ENCODE measurements at places on chromosomes 3 and 15.
A peak's percentile ranks its signal among the peaks of the same experiment; 100 is the strongest.

- DNase-seq, result no peak
Observed at GRCh38 chr3:46948830-46949671, 27.5 kb downstream of the CCDC12 start.

- DNase-seq, result no peak
Observed at GRCh38 chr3:49422379-49423248, at the start of gene AMT. TSS of gene AMT (minus strand) at chr3:49422473. CDS start at chr3:49422450, 23 bp downstream.

- no peak for DNase-seq
Observed at GRCh38 chr15:42688301-42688700, 48.6 kb downstream of the CDAN1 start.

DNA sequence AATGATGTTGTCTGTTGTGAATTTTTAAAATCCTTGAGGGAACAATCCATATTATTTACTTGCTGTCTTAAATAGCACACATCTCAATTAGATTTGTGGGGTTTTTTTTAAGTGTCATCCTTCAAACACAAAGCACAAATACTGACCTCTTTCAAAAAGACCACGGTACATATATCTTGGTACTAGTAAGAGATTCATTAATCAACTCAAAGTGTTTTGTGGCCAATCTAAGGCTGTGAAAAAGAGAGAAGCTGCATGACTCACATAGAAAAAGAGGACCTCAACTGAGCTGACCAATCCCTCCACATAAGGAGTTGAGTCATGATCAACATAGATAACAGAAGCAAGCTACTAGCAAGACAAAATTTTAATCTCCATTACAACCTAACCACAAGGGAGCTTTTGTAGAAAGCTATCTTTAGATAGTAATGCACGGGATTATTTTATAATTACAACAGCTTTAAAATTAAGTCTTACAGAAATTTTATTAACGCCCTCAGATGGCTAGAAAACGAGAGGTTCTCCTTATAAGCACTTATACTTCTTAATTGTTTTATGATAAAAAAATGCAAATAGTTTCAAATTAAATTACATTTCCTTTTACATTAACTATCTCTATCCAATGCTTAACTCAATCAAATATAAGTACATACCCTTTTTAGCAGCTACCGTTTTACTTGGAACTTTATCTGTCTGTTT is 60.5 kb downstream of the TOP2B start:
- DNase-seq, result no peak

DNA sequence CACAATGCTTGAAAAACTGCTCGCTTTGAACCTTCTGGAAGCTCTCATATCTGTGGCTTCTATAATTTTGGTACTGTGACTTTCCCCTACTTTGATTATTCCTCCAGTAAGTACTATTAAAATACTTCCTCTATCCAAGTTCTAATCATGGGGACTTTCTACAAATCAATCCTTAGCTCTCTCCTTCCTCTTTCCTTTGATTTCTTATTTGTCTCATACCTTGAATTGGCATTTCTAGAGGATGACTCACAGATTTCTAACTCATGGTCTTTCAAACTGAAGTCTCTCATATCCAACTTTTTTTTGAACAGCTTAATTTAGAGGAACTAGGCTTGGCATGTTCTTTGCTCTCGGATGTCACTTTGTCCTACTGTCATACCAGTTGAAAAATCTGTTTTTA is 241.8 kb downstream of the TBC1D5 start:
- DNase-seq, result no peak

GRCh38 chr3:10955711-10956453 is 36.7 kb upstream of the SLC6A1 start:
- no peak for DNase-seq

DNA sequence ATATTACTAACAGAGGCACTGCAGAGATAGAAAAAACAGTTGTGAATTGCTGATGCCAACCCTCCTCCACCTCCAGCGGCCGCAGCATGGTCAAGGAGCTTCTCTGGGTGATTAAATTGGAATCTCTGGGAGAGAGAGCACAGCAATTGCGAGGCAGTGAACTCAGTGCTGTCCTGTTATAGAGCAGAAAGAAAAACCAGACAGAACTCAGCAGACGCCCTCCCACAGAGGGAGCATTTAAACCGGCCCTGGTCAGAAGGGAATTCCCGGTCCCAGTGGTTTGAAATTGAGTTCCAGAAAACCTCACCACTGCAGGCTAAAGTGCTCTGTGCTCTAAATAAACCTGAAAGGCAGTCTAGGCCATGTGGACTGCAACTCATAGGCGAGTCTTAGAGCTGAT is 175.4 kb downstream of the SQOR start:
- no peak for DNase-seq

- no peak for DNase-seq
Observed at GRCh38 chr3:138835397-138835757, 649 bp upstream of the PIK3CB start.

DNA sequence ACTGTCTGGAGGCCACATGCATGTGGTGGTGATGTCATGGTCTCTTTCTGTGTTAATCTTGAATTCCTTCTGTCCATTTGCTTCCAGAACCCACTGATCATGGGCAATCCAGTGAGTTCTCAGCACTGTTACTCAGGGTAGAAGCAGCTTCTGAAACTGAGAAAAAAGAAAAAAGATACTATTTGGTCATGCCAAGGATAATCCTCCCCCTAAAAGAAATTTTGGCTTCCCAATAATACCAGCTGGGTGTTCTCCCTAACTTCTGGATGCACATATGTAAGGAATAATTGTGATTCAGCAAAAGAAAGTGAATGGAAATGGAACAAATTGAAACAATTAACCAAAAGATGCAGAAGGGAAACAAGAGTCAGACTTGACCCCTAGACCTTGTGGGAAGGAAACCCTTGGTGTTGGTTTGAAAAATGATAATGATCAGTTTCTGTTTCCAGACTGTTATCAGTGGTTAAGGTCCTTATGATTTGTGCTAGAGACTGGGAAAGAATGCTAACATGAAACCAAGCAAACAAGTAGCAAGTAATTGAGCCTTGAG is 92.3 kb downstream of the RBMS3 start:
- DNase-seq, result no peak

GRCh38 chr3:104556372-104557078 is 810.2 kb upstream of the ALCAM start:
- no peak for DNase-seq

DNA sequence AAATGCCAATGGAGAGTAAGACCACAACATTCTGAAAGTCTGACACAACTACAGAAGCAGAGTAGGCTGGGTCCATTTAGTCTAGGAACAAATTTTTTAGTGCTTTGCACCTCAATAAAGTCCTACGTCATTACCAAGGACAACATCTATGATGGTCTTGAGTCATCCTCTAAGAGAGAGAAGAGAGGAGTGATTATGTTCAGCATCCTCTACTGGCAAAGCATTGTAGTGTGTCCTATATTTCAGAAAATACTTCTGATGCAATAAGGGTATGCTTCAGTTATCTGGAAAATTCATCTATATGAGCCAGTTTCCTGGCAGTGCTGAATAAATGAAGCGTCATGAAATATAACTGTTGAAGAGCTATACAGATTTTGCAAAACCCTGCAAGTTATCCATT is 95.6 kb downstream of the P2RY1 start:
- no peak for DNase-seq

DNA sequence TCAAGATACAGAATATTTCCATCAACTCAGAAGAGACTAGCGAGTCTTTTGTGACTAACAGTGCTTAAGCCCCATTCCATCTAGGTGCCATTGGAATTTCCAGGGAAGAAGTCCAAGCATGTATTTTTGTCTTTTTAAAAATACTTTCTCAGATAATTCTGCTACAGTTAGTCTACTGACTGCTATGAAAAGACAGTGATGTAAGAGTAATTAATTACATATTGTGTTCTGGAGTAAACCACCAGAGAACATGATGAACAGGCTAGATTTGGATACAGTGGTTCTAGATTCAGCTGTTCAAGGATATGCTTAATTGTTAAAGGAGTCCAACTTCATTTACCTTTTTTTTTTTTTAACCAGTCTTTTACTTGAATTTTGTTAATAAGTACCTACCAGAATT is 34.8 kb upstream of the PAK6 start:
- no peak for DNase-seq

- no peak for DNase-seq
Observed at GRCh38 chr3:64294771-64295170, 69.5 kb upstream of the PRICKLE2 start.

GRCh38 chr3:25405335-25405734 is 22.7 kb upstream of the RARB start:
- DNase-seq, result no peak

DNA sequence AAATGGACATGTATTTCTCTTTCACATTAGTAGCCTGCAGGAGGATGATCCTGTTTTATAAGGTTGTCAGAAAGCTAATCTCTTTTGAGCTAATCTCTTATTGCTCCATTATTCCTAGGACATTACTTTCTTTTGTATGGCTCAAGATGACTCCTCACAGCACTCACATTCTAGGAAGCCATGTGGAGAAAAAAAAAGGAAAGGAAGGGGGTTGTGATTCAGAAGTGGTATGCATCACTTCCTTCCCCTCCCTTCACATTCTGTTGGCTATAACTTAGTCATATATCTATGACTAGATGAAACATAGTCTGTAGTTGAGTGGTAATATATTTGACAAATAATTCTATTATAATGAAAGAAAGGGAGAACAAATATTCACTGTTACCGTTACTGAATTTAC is 168.8 kb upstream of the TTC14 start:
- DNase-seq, result no peak

GRCh38 chr3:43608751-43609150 is 13.1 kb downstream of the ANO10 start:
- DNase-seq, result no peak

- no peak for DNase-seq
Observed at GRCh38 chr15:33005582-33005981, 188.9 kb downstream of the FMN1 start.

DNA sequence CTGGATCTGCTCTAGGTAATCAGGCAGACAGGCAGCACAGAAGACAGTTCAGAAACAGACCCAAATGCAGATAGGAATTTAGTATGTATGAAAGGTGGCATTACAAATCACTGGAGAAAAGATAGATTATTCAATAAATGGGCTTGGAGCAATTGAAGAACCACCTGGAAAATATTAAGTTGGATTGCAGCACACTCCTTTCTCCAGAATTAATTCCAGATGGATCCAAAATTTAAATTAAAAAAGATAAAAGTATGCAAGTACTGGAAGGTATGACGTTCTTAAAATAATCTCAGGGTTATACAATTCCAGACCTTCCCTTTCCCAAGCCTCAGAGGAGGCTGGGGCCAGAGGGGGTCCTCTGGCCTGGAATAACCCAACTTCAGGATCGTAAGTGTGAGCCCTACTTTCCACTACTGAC is 32.5 kb downstream of the HRH1 start:
- no peak for DNase-seq

DNA sequence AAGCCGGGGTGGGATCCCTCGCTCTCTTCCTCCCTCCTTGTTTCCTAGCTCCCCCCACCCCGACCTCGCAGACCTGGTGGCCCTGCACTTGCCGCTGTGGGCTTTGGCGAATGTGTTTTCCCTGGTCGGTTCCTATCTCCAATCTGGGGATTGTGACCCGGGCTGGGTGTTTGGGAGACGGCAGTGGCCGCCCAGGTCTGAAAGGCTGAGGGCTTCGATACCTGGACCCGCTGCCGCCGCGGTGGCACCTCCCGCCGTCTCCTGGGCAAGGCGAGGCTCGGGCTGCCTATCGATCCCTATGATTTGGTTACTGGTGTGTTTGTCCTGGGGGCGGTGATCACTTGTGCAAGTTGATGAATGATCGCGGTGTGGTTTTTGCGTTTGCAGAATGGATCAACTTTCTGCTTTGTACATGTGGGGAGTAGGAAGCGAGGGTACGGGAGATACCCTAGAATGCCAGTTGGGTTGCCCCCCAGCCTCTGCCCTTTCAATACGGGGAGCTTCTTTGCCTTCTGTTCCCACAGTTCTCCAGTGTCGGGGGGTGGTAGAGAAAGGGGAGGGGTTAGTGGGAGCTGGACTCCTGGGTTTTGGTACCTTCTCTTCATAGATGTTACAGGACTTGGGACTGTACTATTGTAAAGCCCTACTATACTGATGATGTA is 3.0 kb downstream of the BBX start:
- peak; percentile 4 for DNase-seq

GRCh38 chr3:152621006-152621868 is 213.7 kb upstream of the P2RY1 start:
- no peak for DNase-seq

DNA sequence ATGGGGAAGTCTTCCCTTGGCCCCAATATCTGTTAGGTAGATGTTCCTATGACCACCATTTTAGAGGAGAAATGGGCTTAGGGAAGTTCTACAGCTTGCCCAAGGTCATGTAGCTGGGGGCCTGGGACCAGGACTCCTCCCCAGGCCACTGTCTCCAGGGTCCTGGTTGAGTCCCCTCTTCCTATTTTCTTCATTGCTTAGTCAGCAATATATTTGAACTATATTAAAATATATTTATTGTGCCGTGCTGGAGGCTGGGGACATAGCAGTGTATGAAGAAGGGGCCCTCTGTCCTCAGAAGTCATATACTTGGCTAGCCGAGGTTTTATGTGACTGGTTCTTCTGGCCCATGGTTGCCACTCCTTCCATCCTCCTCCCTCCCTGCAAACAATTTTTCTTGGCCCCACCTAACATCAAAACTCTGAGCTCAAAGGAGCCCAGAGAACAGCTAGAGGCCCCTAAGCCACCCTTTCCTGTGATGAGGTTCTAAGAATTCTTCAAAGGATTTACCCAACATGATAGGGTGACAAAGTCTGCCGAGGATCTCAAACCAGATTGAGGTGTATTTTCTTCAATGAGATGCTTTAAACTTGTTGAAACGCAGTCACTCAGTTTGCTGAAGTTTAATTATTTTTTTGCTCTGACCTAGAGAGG is 121.2 kb upstream of the RASGRP1 start:
- DNase-seq, result no peak

GRCh38 chr3:185988080-185988815 is 50.4 kb upstream of the TRA2B start:
- DNase-seq, result no peak
